ENCODE measurements at places on chromosomes 13 and 19. TPM values are rescaled to one million over a fixed set of nuclear protein-coding genes. Genes with fewer than 3 reads are reported as not detected.

PCDH17 gene
- not detected for total RNA-seq

- no peak for DNase-seq
These were observed 47.9 kb upstream of the INTS6 start for GRCh38 chr13:51500687-51501086.

ZNF792 gene
- total RNA-seq: 9.5 TPM

NKPD1 gene
- total RNA-seq: 1.0 TPM

FCER2 gene
- 4.6 TPM for total RNA-seq

GRCh38 chr19:33569821-33570220, 48.2 kb upstream of the PEPD start:
- DNase-seq: no peak

KRTDAP gene
- total RNA-seq: not detected

ODAD3 gene
- 0.79 TPM for total RNA-seq

DNA sequence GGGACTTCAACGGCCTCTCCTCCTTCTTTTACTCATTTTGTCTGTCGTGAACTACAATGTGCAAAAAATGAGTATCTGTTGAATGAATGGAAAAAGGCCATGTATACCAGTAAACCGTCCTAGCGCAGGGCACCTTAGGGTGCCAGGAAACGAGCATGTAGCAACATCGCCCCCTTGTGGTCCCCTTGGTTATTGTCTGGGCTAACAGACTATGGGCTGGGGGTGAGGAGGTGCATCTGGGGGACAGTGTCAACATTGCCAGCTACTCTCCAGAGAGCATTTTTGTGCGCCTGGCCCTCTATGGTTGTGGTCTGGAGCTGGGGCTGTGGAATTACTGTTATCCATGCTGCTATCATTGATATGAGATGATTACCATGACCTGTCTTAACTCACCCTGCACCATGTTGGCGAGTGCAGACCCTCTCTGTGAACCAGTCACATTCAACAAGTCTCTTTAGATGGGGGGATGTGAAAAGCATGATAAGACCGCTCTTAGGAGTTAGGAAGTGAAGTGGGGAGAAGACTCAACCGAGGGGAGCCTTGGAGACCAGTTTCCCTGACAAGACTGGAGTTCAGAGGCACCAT, 22.8 kb upstream of the SIGLEC11 start:
- DNase-seq: peak; percentile 79

LENG9 gene
- total RNA-seq: 3.6 TPM

- no peak for DNase-seq
These were observed 431.1 kb downstream of the EFNB2 start for GRCh38 chr13:106104281-106104901.

HNRNPL gene
- 655 TPM for total RNA-seq

- DNase-seq: no peak
These were observed 13.8 kb upstream of the COG6 start for GRCh38 chr13:39641645-39642044.

DNA sequence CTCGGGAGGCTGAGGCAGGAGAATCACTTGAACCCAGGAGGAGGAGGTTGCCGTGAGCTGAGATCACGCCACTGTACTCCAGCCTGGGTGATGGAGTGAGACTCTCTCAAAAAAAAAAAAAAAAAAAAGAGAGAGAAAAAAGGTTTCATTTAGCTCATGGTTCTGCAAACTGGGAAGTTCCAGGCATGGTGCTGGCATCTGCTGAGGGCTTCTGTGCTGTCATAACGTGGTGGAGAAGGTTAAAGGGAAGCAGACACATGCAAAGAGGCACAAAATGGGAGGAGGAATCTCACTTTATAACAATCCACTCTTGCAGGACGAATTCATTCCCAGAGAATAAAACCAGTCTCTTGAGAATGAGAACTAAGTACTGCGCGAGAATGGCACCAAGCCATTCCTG, 34.9 kb upstream of the SIAH3 start:
- DNase-seq: no peak

CYP4F12 gene
- total RNA-seq: not detected

DNA sequence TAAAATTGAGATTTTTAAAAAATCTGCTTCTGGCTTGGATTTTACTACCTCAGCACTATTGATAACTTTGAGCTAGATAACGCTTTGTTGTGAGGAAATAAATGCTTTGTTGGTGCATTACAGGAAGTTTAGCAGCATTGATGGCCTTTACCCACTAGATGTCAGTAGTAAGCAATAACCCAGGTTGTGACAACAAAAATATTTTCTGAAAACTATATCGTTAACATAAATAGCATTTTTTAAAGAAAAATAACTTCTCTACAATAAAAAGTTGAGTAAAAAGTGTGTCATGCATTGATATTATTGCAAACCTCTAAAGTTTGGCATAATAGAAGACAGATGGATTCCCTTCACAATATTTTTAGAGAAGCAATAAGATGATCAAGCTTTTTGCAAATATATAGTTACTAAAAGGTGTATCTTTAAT, 1246.5 kb downstream of the UQCRFS1 start:
- DNase-seq: peak; percentile 24

DNA sequence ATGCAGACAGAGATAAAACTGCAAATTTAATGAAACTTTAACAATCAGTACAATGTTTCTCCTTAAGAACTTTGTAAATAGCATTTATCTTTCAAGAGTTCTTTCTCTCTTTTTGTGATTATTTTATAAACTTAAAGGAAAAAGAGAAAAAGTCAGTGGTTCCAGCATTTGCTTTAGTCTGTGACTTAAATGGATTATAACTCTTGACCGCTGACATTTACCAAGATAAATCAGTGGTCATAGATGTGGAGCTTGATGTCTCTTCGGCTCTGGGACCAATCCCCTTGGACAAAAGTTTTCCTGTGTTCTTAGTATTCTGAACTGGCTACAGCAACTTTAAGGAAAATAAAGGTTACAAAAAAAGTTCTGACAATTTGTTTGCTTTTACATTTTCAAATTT, 162.6 kb downstream of the TM9SF2 start:
- DNase-seq: no peak

AMH gene
- 45.7 TPM for total RNA-seq

TTC9B gene
- total RNA-seq: not detected

Data from OCI-LY7 (cell line).